ENCODE measurements at places on chromosomes 16 and 17. TPM values are rescaled to one million over a fixed set of nuclear protein-coding genes. Genes with fewer than 3 reads are reported as not detected.

EVI2B gene
- 0.34 TPM for polyA plus RNA-seq

NPB gene
- polyA plus RNA-seq: 2.2 TPM

SMIM36 gene
- not detected for polyA plus RNA-seq

GPATCH8 gene
- 47.0 TPM for polyA plus RNA-seq

UNC119 gene
- 87.6 TPM for polyA plus RNA-seq

NCOR1 gene
- polyA plus RNA-seq: 134 TPM

SBK1 gene
- polyA plus RNA-seq: 10.8 TPM

- no peak overlapping the region for H3K27ac ChIP-seq
- H3K4me3 ChIP-seq: no peak overlapping the region
- H3K36me3 ChIP-seq: no peaks in the 10 kb centered on the region
- no peaks in the 10 kb centered on the region for H3K27me3 ChIP-seq
- no peak for DNase-seq
These were observed 130.2 kb downstream of the MYO1D start for GRCh38 chr17:32746698-32747097.

- peak overlapping the region; percentile 99 for H3K27ac ChIP-seq
- DNase-seq: peak; percentile 53
- no peaks in the 10 kb centered on the region for H3K27me3 ChIP-seq
- H3K4me3 ChIP-seq: peak overlapping the region; percentile 93
- H3K4me1 ChIP-seq: peaks cover 27% of the 10 kb centered on the region
These were observed 383 bp downstream of the ZNF598 start for GRCh38 chr16:2009164-2009711.

DNA sequence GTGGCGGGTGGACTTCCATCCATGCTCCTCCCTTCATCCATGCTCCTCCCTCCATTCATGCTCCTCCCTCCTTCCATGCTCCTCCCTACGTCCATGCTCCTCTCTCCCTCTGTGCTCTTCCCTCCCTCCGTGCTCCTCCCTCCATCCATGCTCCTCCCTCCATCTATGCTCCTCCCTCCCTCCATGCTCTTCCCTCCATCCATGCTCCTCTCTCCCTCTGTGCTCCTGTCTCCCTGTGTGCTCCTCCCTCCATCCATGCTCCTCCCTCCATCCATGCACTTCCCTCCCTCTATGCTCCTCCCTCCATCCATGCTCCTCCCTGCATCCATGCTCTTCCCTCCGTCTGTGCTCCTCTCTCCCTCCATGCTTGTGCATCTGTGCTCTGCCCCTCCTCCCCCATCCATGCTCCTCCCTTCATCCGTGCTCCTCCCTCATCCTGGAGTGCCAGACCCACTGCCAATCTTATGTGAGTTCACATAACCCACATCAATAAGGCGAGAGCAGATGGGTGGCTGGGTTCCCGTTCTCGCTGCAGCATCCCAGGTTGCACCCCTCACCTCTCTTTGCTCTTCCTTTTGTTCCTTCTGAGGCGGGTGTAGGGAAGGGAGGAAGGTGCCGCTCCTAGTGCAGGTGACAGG is 22.8 kb downstream of the KSR1 start:
- H3K27me3 ChIP-seq: no peaks in the 10 kb centered on the region
- H3K4me3 ChIP-seq: no peak overlapping the region
- no peak for DNase-seq

GRCh38 chr17:57455063-57455914 is 199.0 kb downstream of the MSI2 start:
- H3K4me1 ChIP-seq: no peaks in the 10 kb centered on the region
- no peak for DNase-seq
- no peak overlapping the region for H3K4me3 ChIP-seq
- H3K27me3 ChIP-seq: no peaks in the 10 kb centered on the region

DNA sequence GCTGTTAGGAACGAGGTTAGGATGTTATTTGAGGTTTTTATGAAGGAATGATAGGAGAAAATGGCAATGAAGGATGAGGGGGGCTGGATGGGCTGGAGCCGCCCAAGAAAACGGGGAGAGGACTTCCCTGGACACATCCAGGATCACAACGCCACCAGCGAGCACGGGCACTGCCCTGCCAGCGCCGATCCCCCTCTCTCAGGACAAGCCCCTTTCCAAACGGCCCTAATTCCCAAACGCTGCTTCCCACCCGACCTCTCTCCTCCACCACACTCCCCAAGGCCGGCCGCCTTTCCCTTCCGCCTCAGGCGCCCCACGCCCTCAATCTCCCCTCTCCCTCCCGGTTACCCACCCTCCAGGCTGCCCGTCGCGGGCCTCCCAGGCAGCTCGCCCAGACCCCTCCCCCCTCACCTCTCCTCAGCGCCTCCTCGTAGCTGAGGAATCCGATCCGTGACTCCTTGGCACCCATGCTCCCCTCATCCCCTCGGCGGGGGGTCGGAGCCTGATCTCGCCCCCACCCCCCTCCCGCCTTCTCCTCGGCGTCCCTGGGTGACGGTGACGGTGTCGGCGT is 377 bp downstream of the USP32 start:
- no peaks in the 10 kb centered on the region for H3K36me3 ChIP-seq
- DNase-seq: peak; percentile 90
- peak overlapping the region; percentile 58 for H3K4me3 ChIP-seq
- H3K27me3 ChIP-seq: no peaks in the 10 kb centered on the region

GRCh38 chr17:82241183-82241925 is 12.5 kb downstream of the SLC16A3 start:
- peak overlapping the region; percentile 68 for H3K27ac ChIP-seq
- H3K4me1 ChIP-seq: peaks cover 28% of the 10 kb centered on the region
- no peaks in the 10 kb centered on the region for H3K27me3 ChIP-seq

- no peak overlapping the region for H3K27ac ChIP-seq
- no peaks in the 10 kb centered on the region for H3K36me3 ChIP-seq
- no peaks in the 10 kb centered on the region for H3K27me3 ChIP-seq
- no peak overlapping the region for H3K4me3 ChIP-seq
- H3K4me1 ChIP-seq: no peaks in the 10 kb centered on the region
- DNase-seq: no peak
These were observed 752.9 kb downstream of the KCNJ2 start for GRCh38 chr17:70922268-70922667.

DNA sequence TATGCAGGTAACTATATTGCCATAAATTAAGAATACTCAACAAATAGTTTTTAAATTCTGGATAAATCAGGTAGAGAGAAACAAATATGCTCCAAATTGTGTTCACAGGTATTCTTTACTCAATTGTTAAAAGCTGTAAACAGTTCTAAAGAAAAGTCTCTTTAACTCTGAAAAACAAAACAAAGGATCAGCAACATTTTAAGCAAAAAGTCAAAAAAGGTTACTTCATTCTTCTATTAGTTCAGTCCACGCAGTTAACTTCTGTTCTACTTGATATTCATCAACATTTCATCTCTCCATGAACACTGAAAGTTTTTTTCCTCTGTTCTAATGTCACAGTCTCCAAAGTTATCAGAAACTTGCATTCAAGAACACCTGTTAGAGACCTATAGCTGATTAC is 47.9 kb downstream of the SCPEP1 start:
- H3K36me3 ChIP-seq: no peaks in the 10 kb centered on the region
- no peaks in the 10 kb centered on the region for H3K27me3 ChIP-seq
- H3K4me3 ChIP-seq: no peak overlapping the region

- peaks cover 3% of the 10 kb centered on the region for H3K4me1 ChIP-seq
- no peak for DNase-seq
- no peak overlapping the region for H3K4me3 ChIP-seq
- no peaks in the 10 kb centered on the region for H3K27me3 ChIP-seq
- H3K36me3 ChIP-seq: no peaks in the 10 kb centered on the region
These were observed 22.1 kb downstream of the FCSK start for GRCh38 chr16:70476272-70477020.

GRCh38 chr17:49548051-49548505 is 27.6 kb upstream of the NXPH3 start:
- no peak overlapping the region for H3K4me3 ChIP-seq
- H3K36me3 ChIP-seq: no peaks in the 10 kb centered on the region
- no peak overlapping the region for H3K27ac ChIP-seq

- H3K4me1 ChIP-seq: no peaks in the 10 kb centered on the region
- no peaks in the 10 kb centered on the region for H3K27me3 ChIP-seq
- H3K4me3 ChIP-seq: no peak overlapping the region
These were observed 142.1 kb downstream of the HS3ST3B1 start for GRCh38 chr17:14442798-14443528.

DNA sequence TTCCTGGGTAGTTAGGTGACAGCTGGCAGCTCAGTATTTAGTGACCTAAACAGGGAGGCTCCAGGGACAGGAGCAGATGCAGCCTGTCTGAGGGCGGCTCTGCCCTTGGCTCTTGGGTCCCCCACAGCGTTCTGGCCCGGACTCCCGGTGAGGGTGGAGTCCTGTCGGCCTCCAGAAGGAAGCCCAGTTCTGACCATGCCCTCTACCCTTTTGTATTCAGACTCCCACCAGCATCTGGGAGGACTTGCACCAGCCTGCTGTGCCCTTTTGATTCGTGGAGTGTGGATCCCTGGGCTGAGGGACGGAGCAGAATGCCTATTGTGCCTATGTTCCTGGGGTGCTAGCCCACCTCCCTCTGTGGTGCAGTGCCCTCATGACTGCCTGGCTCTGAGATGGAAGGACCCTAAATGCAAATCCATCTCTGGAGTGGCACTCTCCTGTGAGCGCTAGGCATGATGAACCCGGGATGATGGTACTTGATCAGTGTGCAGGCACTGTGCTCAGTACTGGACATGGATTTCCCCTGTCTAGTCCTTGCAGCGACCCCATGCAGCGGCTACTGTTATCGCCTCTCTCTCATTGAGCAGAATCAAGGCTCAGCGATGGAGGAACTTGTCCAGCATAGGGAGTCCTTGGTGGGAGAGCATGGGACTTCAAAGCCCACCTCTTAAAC is 123.1 kb downstream of the SNX29 start:
- no peaks in the 10 kb centered on the region for H3K27me3 ChIP-seq
- no peak overlapping the region for H3K27ac ChIP-seq
- H3K4me3 ChIP-seq: no peak overlapping the region
- peaks cover 30% of the 10 kb centered on the region for H3K4me1 ChIP-seq

DNA sequence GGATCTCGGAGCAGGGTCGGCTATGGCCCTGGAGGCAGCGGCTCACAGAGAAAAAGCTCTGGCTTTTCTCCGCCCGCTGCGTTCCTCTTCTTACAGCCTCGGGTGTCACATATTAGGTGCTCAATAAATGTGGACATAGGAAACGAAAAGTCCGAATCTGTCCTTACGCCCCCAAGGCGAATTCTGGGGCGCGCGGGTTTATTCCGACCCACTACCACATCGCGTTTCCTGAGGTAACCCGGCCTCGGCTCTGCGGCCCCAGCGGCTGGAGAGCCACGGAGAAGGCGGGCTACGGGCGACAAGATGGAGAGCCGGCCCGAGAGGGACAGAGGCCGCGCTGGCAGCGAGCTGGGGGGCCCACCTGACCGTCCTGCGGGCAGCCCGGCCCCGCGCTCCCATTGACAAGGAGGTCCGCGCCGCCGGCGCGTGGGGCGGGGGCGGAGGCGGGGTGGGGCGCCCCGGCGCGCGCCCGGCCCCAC is 573 bp upstream of the GNAO1 start:
- peak overlapping the region; percentile 58 for H3K4me3 ChIP-seq
- H3K27me3 ChIP-seq: peaks cover 71% of the 10 kb centered on the region

DNA sequence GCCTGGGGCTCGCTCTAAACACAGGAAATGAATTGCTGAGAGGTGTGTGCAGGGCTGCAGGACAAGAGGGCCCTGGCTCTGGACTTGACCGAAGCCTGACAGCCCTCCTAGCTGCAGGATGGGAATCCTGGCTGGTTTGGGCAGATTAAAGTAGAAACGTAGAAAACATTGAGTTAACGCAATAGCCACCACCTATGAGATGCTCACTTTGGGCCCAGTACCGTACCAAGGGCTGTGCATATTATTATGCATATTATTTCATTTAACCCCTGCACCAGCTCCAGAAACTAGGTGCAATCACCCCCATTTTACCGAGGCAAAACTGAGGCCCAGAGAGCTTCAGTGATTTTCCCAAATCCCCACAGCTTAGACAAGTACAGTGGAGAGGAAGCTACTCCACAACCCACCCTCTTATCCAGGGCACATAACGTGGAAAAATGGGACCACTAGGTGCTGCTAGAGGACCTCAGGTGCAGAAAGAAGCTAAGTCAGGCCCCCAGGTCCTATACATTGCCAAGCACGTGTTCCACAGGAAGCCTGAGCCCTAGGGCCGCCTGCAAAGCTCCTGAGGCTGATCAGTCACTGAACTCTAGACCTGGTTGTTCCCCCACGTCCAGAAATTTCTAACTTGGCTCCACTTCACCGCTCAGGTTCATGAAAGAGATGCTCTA is 79.2 kb downstream of the MYH11 start:
- peaks cover 5% of the 10 kb centered on the region for H3K27me3 ChIP-seq
- H3K4me3 ChIP-seq: no peak overlapping the region
- H3K27ac ChIP-seq: no peak overlapping the region

GRCh38 chr16:56506941-56507340 is 12.9 kb downstream of the BBS2 start:
- no peaks in the 10 kb centered on the region for H3K4me1 ChIP-seq
- no peak overlapping the region for H3K4me3 ChIP-seq
- H3K36me3 ChIP-seq: no peaks in the 10 kb centered on the region

DNA sequence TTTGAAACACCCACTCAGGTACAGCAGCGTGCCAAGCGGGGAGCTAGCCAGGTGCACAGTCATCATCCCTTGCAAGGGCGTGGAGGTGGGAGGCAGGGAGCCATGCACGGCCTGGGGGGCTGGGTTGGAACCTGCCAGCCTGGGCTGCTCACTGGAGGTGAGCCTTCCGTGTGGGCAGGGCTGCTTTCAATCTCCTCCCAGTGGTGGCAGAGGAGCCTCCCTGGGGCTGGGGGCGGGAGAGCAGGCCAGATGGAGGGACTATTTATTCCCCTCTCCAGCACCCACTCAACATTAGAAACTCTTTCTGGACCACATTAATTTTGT is 90.3 kb downstream of the KATNIP start:
- H3K27me3 ChIP-seq: no peaks in the 10 kb centered on the region
- no peaks in the 10 kb centered on the region for H3K4me1 ChIP-seq
- no peaks in the 10 kb centered on the region for H3K36me3 ChIP-seq

GRCh38 chr16:47657977-47658376 is 196.8 kb downstream of the PHKB start:
- DNase-seq: no peak
- no peaks in the 10 kb centered on the region for H3K36me3 ChIP-seq
- no peak overlapping the region for H3K27ac ChIP-seq
- no peak overlapping the region for H3K4me3 ChIP-seq
- H3K4me1 ChIP-seq: no peaks in the 10 kb centered on the region

- H3K27ac ChIP-seq: no peak overlapping the region
- no peaks in the 10 kb centered on the region for H3K36me3 ChIP-seq
- H3K4me1 ChIP-seq: no peaks in the 10 kb centered on the region
- no peaks in the 10 kb centered on the region for H3K27me3 ChIP-seq
- no peak for DNase-seq
- no peak overlapping the region for H3K4me3 ChIP-seq
These were observed 17.1 kb downstream of the USP36 start for GRCh38 chr17:78823282-78824046.

- H3K4me1 ChIP-seq: peaks cover 10% of the 10 kb centered on the region
- no peaks in the 10 kb centered on the region for H3K27me3 ChIP-seq
- peak; percentile 86 for DNase-seq
- H3K36me3 ChIP-seq: no peaks in the 10 kb centered on the region
- peak overlapping the region; percentile 95 for H3K27ac ChIP-seq
These were observed 4.6 kb downstream of the TGFB1I1 start for GRCh38 chr16:31476303-31477219.
